Stimulated activated CD4-positive, alpha-beta T cell treated with anti-CD3 and anti-CD28 coated beads, Interleukin-15, amount 100 ng/mL, for 1 hour (primary cell): ENCODE measurements at places on chromosomes 11 and 22.
A peak's percentile ranks its signal among the peaks of the same experiment; 100 is the strongest.

DNA sequence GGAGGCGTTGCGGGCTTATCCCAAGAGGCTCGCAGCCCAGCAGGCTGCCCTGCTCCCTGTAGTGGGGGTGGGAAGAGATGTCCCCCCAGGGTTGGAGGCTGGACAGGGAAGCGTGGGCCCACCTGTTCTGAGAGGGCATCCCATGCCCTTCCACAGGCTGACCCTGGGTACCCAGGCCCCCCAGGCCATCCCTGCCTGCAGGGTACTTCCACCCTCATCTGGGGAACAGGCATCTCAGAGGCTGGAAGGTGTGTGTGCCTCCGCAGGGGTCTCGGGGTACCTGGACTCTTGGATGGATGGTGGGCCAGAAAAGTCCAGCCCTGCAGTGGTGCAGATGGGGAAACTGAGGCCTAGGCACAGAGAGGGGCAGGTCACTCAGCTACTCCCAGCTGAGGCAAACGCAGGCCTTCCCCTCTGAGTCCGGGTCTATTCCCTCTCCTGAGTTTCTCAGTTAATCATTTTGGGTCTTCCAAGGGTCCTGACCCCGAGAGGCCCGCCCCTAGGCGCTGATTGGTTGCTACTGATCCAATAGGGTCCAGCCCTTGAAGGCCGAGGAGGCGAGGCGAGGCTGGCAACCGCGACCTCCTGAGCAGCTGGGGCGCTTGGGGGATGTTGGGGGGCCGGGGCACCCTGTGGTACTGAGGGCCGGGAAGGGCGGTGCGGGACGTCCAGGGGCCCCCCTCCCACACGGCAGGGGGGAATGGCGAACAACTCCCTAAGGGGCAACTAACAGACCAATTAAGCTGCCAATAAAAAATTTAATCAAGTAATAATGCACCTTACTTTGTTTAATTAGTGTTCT lies 23.8 kb downstream of the FLRT1 start:
- DNase-seq: no peak

DNA sequence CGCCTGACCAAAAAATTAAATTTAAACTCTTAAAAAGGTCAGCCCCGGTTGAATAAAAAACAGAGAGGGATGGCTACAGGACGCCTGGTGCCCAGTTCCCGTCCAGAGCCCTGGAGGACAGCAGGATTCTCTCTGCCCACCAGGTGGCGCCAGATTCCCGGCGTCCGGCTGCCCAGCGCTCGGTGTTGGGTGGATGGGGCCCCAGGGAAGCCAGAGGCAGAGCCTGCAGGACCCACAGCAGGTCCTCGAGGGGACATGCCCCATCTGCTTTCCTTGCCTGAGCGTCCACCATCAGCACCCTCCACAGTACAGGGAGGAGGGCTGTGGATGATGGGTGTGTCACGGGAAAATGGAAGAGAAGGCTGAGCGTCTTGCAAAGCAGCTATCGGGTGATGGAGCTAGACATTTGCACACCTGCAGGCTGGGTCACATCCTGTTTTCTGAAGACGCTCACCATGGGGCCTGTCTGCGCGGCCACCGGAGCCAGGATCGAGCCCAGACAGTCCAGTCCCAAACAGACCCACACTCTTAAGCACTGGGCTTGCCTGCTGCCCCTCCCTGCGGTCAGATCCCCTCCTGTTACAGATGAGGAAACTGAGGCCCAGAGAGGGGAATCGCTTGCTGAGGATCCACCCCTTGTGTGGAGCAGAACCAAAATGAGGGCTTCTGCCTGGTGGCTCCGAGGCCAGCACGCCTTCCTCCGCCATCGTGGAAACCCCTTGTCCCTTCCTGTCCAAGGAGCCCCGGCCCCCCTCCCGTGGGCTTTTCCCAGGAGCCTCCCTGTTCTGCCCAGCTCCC lies 18.5 kb upstream of the CBX7 start:
- DNase-seq: peak; percentile 75

- DNase-seq: no peak
Measured at GRCh38 chr11:119361056-119361787, 14.7 kb upstream of the MFRP start.

GRCh38 chr11:132185726-132186592 lies 815.5 kb downstream of the NTM start:
- DNase-seq: no peak

GRCh38 chr11:114392735-114393667 lies 7.3 kb downstream of the C11orf71 start:
- no peak for DNase-seq

GRCh38 chr11:91199866-91200265 lies 977.0 kb upstream of the CHORDC1 start:
- no peak for DNase-seq

- no peak for DNase-seq
Measured at GRCh38 chr11:107017104-107017432, 1.2 kb downstream of the GUCY1A2 start.

GRCh38 chr11:19924311-19924710 lies 211.7 kb downstream of the NAV2 start:
- no peak for DNase-seq

- DNase-seq: no peak
Measured at GRCh38 chr11:62004473-62004872, 37.0 kb upstream of the FTH1 start.
